ENCODE measurements at places on chromosomes 13 and 19.

GRCh38 chr19:16040642-16041041, 35.7 kb upstream of the TPM4 start:
- H3K27ac ChIP-seq, result no peak overlapping the region
- no peak overlapping the region for H3K4me3 ChIP-seq
- no peaks in the 10 kb centered on the region for H3K36me3 ChIP-seq
- no peaks in the 10 kb centered on the region for H3K4me1 ChIP-seq
- H3K27me3 ChIP-seq, result no peaks in the 10 kb centered on the region
- no peak for DNase-seq

DNA sequence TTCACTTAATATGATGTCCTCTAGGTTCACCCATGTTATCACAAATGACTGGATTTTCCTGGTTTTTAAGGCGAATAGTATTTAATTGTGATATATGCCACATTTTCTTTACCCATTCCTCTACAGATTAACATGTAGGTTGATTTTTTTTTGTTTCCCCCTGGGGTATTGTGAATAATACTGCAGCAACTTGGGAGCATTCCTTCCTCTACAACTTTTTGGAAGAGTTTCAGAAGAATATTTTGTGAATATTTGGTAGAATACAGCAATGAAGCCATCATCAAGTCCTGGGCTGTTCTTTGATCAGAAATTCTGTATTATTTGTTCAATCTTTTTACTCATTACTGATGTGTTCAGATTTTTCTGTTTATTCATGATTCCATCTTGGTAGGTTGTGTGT, 5.6 kb upstream of the ZNF331 start:
- H3K4me1 ChIP-seq, result no peaks in the 10 kb centered on the region
- DNase-seq, result no peak
- H3K27me3 ChIP-seq, result no peaks in the 10 kb centered on the region
- no peak overlapping the region for H3K27ac ChIP-seq

GRCh38 chr19:3073931-3074595, 11.8 kb upstream of the TLE5 start:
- H3K4me1 ChIP-seq, result no peaks in the 10 kb centered on the region
- no peak overlapping the region for H3K4me3 ChIP-seq
- H3K27me3 ChIP-seq, result no peaks in the 10 kb centered on the region
- H3K27ac ChIP-seq, result no peak overlapping the region
- H3K36me3 ChIP-seq, result no peaks in the 10 kb centered on the region
- no peak for DNase-seq

- no peaks in the 10 kb centered on the region for H3K4me1 ChIP-seq
- no peak overlapping the region for H3K27ac ChIP-seq
- H3K27me3 ChIP-seq, result no peaks in the 10 kb centered on the region
- no peak for DNase-seq
- no peak overlapping the region for H3K4me3 ChIP-seq
Measured at GRCh38 chr19:47378246-47378645, 29.1 kb downstream of the DHX34 start.

DNA sequence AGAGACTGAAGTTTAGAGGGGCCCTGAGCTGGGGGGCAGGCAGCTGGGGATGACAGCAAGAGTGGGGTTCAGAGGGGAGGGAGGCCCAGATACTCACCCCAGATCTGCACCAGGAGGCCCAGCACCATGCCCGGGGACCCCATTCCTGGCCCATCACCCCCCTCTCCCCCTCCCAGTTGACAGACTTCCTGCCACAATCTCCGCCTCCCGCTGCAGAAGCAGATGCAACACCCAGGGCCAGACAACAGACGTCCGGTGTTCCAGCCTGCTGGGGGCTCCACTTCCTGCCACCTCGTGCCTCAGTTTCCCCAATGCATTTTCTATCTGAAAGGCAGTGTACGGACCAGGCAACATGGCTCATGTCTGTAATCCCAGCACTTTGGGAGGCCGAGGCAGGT, at the start of gene TMIGD2:
Gene TMIGD2, minus strand, starts transcription at position 147 of the 398 bp plus-strand sequence. Its CDS starts 4 bp downstream, at position 143.
- no peak within 1 kb of the TSS for H3K27ac ChIP-seq
- no peak within 1 kb of the TSS for H3K4me3 ChIP-seq
- no peaks in the 10 kb centered on the region for H3K27me3 ChIP-seq
- H3K4me1 ChIP-seq, result no peaks in the 10 kb centered on the region
- H3K36me3 ChIP-seq, result no peaks in the 10 kb centered on the region

DNA sequence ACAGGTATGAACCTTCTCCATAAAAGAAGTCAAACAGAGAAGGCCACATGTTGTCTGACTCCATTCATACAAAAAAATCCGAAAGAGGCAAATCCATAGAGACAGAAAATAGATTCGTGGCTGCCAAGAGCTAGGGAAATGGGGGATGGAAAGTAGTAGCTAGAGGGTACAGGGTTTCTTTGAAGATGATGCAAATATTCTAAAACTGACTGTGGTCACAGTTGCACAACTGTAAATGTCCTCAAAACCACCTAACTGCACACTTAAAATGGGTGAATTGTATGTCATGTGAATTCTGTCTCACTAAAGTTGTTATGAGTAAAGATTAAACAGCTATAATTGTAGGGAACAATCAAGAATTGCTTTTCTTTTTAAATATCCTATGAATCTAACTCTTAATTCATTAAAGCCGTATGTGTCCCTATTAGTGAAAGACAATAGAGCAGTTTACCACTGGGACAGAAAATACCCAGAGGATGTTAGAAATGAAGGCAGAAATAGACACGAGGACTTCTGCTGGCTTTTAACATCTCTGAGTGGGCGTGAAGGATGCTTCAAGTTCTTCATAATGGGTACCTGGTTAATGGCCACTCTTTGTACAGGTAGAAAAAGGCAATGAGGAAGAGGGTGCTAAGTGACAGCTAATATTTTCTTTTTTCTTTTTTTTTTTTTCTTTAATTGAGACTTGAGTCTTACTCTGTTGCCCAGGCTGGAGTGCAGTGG, 21.2 kb downstream of the INSR start:
- H3K4me3 ChIP-seq, result no peak overlapping the region
- no peak overlapping the region for H3K27ac ChIP-seq
- H3K4me1 ChIP-seq, result no peaks in the 10 kb centered on the region
- DNase-seq, result no peak
- H3K27me3 ChIP-seq, result no peaks in the 10 kb centered on the region
- H3K36me3 ChIP-seq, result no peaks in the 10 kb centered on the region

GRCh38 chr19:50837300-50837699, 3.9 kb upstream of the KLK15 start:
- no peak overlapping the region for H3K27ac ChIP-seq
- H3K4me1 ChIP-seq, result no peaks in the 10 kb centered on the region
- H3K36me3 ChIP-seq, result no peaks in the 10 kb centered on the region
- H3K4me3 ChIP-seq, result no peak overlapping the region
- no peak for DNase-seq

- peak overlapping the region; percentile 75 for H3K4me3 ChIP-seq
- peaks cover 11% of the 10 kb centered on the region for H3K4me1 ChIP-seq
- peak overlapping the region; percentile 98 for H3K27ac ChIP-seq
- peak; percentile 34 for DNase-seq
Measured at GRCh38 chr13:44576351-44577235, 463 bp upstream of the TSC22D1 start.

- no peaks in the 10 kb centered on the region for H3K27me3 ChIP-seq
- H3K36me3 ChIP-seq, result no peaks in the 10 kb centered on the region
- H3K27ac ChIP-seq, result no peak overlapping the region
- no peak for DNase-seq
- no peak overlapping the region for H3K4me3 ChIP-seq
Measured at GRCh38 chr13:52104624-52105023, 24.2 kb downstream of the NEK5 start.

- peak overlapping the region; percentile 1 for H3K4me3 ChIP-seq
- no peak overlapping the region for H3K27ac ChIP-seq
- H3K4me1 ChIP-seq, result peaks cover 9% of the 10 kb centered on the region
- no peaks in the 10 kb centered on the region for H3K27me3 ChIP-seq
- DNase-seq, result peak; percentile 99
Measured at GRCh38 chr19:45641274-45642105, 2.3 kb upstream of the EML2 start.

- DNase-seq, result no peak
- H3K27me3 ChIP-seq, result no peaks in the 10 kb centered on the region
- H3K27ac ChIP-seq, result no peak overlapping the region
- H3K36me3 ChIP-seq, result no peaks in the 10 kb centered on the region
Measured at GRCh38 chr13:66896933-66897332, 333.2 kb downstream of the PCDH9 start.

- no peak overlapping the region for H3K4me3 ChIP-seq
- no peaks in the 10 kb centered on the region for H3K27me3 ChIP-seq
- peaks cover 2% of the 10 kb centered on the region for H3K36me3 ChIP-seq
- DNase-seq, result no peak
- H3K4me1 ChIP-seq, result no peaks in the 10 kb centered on the region
Measured at GRCh38 chr19:3665681-3666544, 34.4 kb downstream of the PIP5K1C start.

DNA sequence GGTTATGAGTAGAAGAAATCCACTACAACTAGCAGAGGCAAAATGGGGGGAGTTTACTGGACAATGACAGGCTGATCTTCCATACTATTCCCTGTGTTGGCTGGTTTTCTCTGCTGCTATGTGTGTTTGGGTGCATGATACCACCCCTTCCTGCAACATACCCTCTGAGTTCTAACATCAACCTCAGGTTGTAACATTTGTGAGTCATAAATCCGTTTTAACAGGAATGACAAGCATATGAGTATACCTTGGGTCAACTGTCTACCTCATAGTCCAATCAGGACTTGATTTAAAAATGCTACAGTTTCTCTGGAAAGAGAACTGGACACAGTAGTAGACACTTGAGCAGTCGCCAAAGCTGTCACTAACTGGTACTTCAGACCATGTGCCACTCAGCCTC, 422.9 kb downstream of the KCTD12 start:
- no peak for DNase-seq
- no peaks in the 10 kb centered on the region for H3K4me1 ChIP-seq
- H3K36me3 ChIP-seq, result no peaks in the 10 kb centered on the region
- no peaks in the 10 kb centered on the region for H3K27me3 ChIP-seq

- no peak overlapping the region for H3K4me3 ChIP-seq
- H3K27me3 ChIP-seq, result no peaks in the 10 kb centered on the region
- DNase-seq, result no peak
- H3K27ac ChIP-seq, result no peak overlapping the region
Measured at GRCh38 chr13:108700422-108701170, 71.2 kb downstream of the MYO16 start.

GRCh38 chr19:36573895-36574720, 1.0 kb upstream of the ZNF529 start:
- H3K4me3 ChIP-seq, result peak overlapping the region; percentile 91
- H3K27me3 ChIP-seq, result no peaks in the 10 kb centered on the region
- no peaks in the 10 kb centered on the region for H3K4me1 ChIP-seq
- H3K36me3 ChIP-seq, result no peaks in the 10 kb centered on the region
- peak; percentile 14 for DNase-seq

GRCh38 chr19:29162694-29163093, 50.3 kb downstream of the UQCRFS1 start:
- H3K27ac ChIP-seq, result no peak overlapping the region
- no peak overlapping the region for H3K4me3 ChIP-seq
- no peaks in the 10 kb centered on the region for H3K4me1 ChIP-seq
- no peak for DNase-seq
- H3K36me3 ChIP-seq, result no peaks in the 10 kb centered on the region

GRCh38 chr13:31538067-31539042, 201.0 kb upstream of the RXFP2 start:
- no peaks in the 10 kb centered on the region for H3K27me3 ChIP-seq
- H3K27ac ChIP-seq, result no peak overlapping the region
- DNase-seq, result peak; percentile 56
- no peak overlapping the region for H3K4me3 ChIP-seq
- no peaks in the 10 kb centered on the region for H3K36me3 ChIP-seq

DNA sequence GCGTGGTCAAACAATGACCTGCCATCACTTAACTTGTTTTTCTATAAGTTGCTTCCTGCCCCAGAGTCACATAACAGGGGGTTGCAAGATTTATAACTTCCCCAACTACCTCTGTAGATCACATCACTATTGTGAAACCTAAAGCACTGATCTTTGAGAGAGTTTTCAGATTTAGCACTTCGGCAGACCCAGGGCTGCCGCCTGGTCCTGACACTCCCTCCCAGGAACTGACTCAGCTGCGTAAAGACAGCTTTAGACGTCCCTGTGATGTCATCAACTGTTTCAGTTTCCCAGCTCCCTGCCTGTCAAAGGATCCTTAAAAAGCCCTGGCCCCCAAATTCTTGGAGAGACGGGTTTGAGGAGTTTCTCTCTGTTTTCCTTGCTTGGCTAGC, 33.3 kb downstream of the IGFL2 start:
- H3K4me3 ChIP-seq, result no peak overlapping the region
- H3K27ac ChIP-seq, result no peak overlapping the region
- DNase-seq, result no peak
- H3K4me1 ChIP-seq, result no peaks in the 10 kb centered on the region

DNA sequence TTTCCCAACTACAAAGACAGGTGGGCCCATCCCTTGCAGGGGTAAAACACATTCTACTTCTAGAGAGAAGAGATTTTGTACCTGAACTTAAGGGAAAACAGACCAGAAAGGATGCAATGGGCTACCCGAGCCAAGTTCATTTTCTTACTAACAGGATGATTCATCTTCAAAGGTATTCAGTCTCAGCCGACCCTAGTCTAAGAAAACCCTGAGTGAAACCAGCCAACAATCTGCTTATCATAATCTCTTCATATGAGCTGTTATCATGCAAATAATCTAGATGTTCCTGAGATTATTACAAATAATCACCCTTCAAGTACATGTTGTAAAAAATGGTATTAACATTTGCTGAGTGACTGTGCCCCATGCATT, 15.6 kb downstream of the PABPC3 start:
- H3K4me3 ChIP-seq, result no peak overlapping the region
- H3K36me3 ChIP-seq, result no peaks in the 10 kb centered on the region
- H3K4me1 ChIP-seq, result no peaks in the 10 kb centered on the region
- DNase-seq, result peak; percentile 20
- no peak overlapping the region for H3K27ac ChIP-seq

DNA sequence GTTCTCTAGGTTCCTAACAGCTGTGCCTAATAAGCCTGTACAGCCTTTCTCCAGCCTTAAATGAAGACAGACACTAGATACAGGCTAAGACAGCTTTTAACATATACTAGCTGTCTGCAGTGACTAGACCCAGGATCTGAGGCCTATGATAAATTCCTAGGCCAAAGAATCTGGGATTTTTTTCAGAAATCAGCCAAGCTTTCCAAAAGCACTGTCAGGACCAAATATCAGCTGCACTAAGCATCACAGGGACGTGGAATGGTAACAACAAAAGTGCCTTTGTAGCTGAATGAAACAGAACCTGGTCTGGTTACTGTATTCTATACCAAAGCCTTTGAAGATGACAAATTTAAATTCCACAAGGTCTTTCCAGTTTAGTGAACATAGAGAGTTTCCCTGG, 77.9 kb upstream of the DOCK9 start:
- no peaks in the 10 kb centered on the region for H3K27me3 ChIP-seq
- no peak overlapping the region for H3K27ac ChIP-seq
- no peaks in the 10 kb centered on the region for H3K36me3 ChIP-seq

- H3K36me3 ChIP-seq, result no peaks in the 10 kb centered on the region
- no peaks in the 10 kb centered on the region for H3K27me3 ChIP-seq
- peak; percentile 95 for DNase-seq
- H3K4me3 ChIP-seq, result no peak overlapping the region
Measured at GRCh38 chr13:60759499-60759898, 362.5 kb downstream of the TDRD3 start.

DNA sequence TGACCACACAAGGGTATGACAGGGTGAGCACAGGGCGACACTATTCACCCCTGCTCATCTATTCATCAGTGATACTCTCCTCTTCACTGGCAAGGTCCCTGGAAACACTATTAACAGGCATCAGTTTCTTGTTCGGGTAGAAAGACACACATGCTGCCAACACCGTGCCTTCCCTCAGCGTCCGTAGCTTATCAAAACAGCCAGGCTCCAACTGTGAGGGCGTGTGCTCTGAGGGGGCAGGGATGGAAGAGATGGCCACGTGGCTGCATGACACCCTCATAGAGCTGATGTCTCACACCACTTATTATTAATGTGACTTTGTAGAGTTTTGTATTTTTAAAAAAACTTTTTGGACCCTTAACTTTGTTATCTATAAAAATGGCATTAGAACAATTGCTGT, 160.3 kb downstream of the ITGBL1 start:
- no peaks in the 10 kb centered on the region for H3K36me3 ChIP-seq
- no peaks in the 10 kb centered on the region for H3K4me1 ChIP-seq
- no peak overlapping the region for H3K27ac ChIP-seq
- H3K4me3 ChIP-seq, result no peak overlapping the region
- H3K27me3 ChIP-seq, result no peaks in the 10 kb centered on the region
- peak; percentile 18 for DNase-seq
